ENCODE measurements at places on chromosomes 12 and 14.

DNA sequence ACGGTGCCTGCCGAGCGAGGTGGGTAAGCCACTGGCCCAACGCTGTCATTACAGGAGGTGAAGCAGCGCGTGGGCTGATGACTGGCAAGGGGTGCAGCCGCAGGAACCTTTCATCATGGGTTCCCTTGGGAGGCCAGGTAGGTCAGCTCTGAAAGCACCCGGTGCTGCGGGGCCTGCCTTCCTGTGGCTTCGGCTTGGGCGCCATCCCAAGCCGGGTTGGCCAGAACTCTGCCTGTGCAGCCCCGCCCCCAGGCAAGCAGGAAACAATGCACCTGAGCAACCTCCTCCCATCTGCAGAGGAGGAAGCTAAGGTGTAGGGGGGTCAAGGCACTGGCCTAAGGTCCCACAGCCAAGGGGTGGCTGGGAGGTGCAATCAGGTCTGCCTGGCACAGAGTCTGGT is 20.0 kb upstream of the HHIPL1 start:
- DNase-seq = no peak

DNA sequence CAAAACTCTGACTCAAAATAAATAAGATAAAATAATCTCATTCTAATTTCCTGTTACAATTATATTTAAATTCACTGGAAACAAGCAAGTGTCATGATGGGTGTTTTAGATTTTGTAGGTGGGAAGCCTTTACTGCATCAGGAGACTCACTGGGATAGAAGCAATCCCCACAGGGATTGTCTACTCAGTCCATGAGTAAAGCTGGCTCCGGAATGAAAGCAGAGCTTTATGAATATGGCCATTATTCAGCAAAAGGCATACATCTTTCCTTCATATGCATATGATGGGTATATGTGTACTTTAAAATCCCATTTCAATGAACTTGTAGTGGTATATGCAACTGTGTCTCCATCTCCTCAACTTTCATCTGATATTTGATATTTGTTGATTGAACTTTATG is 25.4 kb upstream of the PPM1H start:
- no peak for DNase-seq

DNA sequence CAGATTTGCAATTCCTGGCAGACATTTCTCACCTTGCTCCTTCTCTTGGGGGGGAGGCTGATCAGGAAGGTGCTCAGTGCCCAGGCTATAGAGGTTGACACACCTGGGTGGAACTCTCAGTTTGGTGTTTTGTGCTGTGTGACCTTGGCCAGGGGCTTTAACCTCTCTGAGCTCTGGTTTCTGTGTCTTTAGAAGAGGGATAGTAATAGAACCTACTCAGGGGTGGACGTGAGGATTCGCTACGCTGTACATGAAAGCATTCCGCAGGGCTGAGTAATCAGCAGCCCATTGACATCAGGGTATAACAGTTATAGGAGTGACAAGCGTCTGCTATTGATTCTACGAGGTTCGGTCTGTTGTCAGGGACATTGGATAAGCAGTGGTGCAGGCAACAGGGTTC is 98.1 kb downstream of the PHETA1 start:
- no peak for DNase-seq

GRCh38 chr12:120301962-120302815 is at the start of gene SIRT4:
Gene SIRT4, plus strand, starts transcription at chr12:120302321. Its CDS starts 1,241 bp downstream, at chr12:120303562.
- peak; percentile 82 for DNase-seq

DNA sequence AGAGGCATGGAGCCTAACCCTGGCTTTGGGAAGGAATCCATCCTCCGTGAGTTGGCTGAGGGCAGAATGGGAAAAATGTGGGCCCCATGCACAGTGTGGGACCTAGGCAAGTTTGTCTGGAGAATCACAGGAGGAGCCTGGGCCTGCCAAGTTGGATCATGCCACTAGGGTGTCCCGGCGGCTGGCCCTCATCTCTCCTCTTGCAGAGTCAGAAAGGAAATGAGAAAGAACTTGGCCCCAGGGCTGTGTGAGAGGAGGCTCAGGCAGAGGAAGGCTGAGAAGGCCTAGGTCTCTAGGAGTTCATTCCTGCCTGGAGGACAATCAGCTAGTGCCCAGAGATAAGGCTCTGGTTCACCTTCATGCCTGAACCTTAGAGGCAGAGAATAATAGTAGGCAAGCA is 2.5 kb upstream of the ESRRB start:
- no peak for DNase-seq

DNA sequence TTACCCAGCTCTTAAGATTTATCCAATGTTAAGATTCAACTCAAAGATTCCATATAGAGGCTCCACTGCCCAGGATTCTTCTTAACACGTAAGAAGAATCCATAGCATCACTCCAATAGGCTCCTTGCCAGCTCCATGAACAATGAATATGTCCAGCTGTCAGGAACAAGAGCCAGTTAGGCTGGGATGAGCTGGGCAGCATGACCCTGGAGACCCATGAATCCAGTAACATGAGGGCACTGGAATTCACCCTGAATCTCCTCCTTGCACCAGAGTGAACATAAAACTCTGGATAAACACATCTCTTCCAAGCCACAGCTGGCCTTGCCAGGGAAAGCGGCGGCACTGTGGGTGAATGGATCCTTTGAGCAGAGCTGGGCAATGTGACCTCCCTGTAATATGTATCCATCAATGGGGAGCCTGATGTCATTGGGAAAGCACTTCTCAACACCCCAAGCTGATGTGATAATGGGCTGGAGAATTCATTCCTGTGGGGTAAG is 24.4 kb upstream of the TC2N start:
- no peak for DNase-seq

GRCh38 chr14:68199554-68200151 is 380.1 kb downstream of the RAD51B start:
- DNase-seq = no peak

DNA sequence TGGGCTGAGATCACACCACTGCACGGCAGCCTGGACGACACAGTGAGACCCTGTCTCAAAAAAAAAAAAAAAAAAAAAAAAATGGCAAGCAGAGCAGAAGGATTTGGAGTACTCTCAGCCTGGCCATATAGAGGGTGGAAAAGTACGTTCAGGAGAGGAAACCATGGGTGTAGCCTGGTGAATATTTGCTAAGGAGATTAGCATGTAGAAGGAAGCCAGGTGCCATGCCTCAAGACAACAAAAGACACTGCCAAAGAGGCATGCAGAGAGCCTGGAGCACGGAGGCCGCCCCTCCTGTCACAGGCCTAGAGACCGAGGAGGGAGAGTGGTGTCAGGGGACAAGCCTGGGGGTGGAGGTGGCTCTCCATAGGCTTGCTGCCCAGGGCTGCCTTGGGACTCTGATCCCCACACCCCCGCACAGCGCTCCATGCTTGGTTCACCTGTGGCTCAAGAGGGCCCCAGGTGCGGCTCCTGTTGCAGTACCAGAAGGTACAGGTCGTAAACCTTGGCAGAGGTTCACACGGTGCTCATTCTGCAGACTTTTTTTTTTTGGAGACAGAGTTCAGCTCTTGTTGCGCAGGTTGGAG is 27.9 kb upstream of the DEGS2 start:
- DNase-seq = no peak

DNA sequence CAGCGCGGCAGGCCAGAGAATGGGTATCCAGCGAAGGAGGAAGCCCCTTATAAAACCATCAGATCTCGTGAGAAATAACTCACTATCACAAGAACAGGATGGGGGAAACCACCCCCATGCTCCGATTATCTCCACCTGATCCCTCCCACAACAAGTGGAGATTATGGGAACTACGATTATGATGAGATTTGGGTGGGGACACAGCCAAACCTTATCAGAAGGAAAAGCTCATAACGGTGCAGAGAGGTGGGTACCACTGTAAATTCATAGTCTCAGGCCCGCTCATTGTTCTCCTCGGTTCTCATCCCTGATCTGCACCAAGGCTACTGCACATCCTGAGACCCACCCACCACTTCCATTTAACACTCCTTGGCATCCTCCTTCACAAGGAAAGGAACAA is 326.5 kb downstream of the MED13L start:
- no peak for DNase-seq

- no peak for DNase-seq
These were observed 25.0 kb downstream of the OTUB2 start for GRCh38 chr14:94051115-94051514.

GRCh38 chr12:123398550-123399254 is 14.8 kb downstream of the KMT5A start:
- no peak for DNase-seq

DNA sequence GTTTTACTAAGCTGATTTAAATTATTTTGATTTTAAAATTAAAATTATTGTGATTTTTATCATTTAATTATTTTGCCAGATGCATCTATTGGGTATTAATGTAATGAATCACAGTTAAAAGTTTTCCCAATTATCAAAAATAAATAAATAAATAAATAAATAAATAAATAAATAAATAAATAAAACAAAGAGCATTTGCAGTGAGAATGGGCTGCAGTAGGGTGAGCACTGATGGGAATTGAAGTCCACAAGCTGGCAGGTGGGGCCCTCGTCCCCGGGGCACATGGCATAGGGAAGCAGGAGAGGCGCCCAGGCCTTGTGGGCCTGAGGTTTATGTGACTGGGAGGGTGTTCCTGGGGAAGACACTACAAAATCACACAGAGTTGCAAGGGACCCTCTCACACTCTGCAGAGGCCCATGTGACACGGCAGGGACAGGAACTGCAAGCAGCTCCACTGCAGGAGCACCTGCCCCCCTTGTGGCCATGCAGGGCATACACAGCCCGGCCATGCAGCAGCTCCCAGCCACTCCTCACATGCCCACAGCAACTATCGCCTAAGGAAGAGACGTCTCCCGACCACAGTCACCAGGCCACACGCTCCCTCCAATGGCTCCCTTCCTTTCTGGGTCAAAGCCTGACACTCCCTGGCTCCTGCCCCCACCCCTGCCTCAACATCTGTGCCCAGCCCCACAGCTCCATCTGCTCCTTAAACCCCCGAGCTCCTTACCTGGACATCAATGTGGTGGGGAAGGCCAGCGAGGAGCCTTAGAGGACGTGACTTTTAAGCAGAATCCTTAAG is 256.3 kb upstream of the SFSWAP start:
- DNase-seq = no peak

DNA sequence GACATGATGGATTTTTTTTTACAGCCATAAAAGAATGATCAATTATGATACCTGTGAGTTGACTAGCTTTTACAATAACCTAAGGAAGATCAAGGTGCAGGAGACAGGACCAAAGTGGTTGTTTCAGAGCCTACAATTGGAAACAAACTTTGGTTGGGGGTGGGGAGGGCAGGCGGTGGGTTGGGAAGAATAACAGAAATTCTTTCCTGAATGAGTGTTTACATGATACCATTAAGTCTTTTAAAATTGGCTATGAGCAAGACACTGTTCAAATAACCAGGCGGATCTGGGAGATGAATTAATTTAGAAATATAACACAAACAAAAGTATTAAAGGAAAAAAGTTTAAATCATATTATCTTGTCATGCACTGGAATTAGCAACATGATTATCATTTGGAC is 7.2 kb downstream of the NFYB start:
- no peak for DNase-seq

DNA sequence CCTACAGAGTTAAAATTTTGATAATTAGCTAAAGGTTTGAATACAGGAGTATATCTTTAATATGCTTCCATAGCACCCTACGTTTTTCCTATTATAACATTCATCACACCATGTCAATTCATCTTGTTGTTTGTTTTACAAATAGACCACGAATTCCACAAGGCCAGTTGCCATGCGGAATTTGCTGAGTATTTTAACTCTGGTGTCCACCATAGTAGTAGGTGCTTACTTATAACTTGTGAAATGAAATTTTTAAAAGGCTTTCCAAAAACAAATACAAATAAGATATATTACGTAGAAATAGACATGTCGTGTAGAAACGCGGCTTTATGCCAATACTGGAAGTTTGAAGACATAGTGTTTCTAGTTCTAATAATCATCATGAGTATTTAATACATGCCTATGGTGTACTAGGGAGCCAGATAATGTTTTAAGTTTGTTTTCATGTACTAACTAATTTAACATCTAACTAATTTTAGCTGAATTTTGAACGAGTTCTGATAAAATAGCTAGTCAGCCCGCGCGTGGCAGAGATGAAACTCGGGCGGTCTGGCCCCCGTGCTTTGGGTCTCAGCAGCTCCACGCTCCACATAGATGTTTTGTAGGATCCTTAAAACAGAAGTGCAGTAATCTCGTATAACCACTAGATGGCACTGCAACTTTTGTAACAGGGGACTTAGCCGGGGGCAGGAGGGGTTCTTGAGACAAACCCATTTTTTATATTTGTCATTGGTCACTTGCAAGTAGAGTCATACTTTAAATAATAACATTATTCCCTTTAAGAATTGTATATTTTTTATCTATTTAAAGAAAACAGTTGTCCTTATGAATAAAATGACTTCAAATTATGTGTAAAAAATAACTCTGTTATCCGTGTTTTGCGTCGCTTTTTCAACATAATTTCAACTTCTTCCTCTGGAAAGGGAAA is 10.2 kb downstream of the CD69 start:
- peak; percentile 46 for DNase-seq

- no peak for DNase-seq
These were observed 3.1 kb upstream of the OR4N2 start for GRCh38 chr14:19800282-19801117.

DNA sequence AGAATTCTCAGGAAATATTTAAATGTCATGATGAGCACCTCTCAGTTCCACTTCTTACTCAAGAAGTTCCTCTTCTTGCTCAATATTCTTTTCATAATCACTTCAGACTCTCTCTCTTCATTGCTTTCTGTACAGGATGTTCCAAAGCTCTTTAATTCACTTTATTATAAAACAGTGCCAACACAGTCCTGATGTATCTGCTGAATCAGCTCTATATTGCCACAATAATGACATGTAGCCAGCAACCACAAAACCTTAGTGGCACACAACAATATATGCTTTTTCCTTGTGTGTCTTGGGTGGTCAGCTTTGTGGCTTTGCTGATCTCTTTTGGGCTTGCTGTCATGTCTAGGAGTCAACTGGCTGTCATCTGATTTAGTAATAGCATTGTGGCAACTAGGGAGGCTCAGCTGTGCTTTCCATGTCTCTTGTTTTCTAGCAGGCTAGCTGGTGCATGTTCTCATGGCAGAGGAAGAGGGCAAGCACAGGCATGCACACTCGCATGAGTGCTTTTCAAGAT is 52.8 kb upstream of the SLC2A13 start:
- no peak for DNase-seq

- DNase-seq = no peak
These were observed 51.1 kb downstream of the HSPB8 start for GRCh38 chr12:119229837-119230236.

DNA sequence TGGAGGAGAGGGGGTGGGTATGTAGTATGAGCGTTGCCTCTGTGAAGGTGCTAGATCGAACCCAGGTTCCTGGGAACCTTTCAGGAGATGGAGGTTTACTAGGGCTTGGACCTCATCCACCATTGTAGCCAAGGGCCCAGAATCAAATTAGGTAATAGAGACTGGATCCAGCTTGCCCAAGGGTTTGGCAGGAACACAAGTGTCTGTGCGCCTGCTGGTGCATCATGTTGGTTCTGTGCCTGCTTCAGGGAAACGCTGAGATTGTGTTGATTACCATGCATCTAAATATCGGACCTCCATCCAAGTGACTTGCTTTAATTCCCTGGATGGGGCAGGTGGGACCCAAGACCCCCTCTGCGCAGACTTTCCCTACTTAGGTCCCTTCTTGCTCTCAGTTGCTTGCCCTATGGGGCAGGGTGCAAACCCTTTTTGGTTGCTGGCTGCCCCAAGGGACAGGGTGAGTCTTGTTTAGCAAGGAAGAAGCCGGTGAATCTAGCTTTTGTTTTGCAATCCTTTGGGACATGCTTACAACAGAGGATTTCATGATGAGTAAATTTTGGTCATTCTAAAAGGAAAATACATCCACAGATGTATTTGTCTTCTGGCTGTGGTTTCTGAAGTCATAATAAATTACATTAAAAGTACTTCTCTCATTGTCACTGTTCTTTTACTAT is 189.8 kb upstream of the PRICKLE1 start:
- DNase-seq = no peak

Data from activated T-helper 2 cell treated with anti-CD3 and anti-CD28 coated beads, Interferon-gamma antibody, Interleukin-2, Interleukin-4, amounts not matched to agents 10 μg/mL and 5 μg/mL and 100 μg/mL, durations not matched to agents 14 hours and 24 hours and 36 hours (primary cell).